AML-193 (cell line): ENCODE measurements at places on chromosomes 5 and 9.

- no peak for DNase-seq
These were observed 20.6 kb upstream of the CMBL start for GRCh38 chr5:10328323-10328722.

DNA sequence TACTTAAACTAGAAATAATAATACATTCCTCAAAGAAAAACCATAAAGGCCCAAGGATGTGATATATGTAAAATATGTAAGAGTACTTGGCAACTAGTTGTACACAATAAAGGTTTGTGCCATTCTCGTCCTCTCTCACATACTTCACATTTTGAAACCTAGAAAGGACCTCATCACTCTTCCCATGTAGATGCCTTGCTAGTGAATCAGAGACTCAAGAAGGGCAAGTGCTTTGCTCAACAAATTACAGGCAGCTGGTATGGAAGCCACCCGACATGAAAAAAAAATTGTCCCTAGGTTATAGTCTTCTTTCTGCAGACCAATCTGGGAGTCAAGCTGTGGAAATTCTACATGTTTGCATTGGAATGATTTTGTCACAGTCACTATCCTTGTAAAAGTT lies 31.7 kb downstream of the ADRB2 start:
- DNase-seq, result no peak

GRCh38 chr9:73845954-73846690 lies 651.0 kb upstream of the RORB start:
- no peak for DNase-seq

DNA sequence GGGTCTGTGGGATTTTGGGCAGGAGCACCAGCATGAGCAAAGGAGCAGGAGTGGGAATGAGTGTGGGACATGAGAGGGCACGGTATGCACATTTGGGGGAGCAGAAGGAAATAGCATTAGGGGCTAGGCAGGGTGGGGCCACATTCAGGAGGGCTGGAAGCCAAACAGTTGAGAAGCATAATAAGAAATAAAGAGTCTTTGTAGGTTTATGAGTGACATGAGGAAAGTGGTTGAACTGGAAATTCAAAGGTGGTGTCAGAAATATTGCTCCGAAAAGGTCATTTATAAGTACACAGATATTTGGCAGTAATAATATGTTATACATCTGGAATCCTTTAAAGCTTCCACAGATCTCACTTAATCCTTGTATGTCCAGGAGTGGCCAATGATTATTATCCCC lies 26.4 kb downstream of the ARHGEF28 start:
- DNase-seq, result no peak

GRCh38 chr5:116827078-116827477 lies 252.5 kb upstream of the SEMA6A start:
- DNase-seq, result no peak

GRCh38 chr5:41747708-41748107 lies 122.5 kb downstream of the OXCT1 start:
- no peak for DNase-seq

GRCh38 chr5:72649449-72649848 lies 142.2 kb upstream of the ZNF366 start:
- DNase-seq, result no peak

DNA sequence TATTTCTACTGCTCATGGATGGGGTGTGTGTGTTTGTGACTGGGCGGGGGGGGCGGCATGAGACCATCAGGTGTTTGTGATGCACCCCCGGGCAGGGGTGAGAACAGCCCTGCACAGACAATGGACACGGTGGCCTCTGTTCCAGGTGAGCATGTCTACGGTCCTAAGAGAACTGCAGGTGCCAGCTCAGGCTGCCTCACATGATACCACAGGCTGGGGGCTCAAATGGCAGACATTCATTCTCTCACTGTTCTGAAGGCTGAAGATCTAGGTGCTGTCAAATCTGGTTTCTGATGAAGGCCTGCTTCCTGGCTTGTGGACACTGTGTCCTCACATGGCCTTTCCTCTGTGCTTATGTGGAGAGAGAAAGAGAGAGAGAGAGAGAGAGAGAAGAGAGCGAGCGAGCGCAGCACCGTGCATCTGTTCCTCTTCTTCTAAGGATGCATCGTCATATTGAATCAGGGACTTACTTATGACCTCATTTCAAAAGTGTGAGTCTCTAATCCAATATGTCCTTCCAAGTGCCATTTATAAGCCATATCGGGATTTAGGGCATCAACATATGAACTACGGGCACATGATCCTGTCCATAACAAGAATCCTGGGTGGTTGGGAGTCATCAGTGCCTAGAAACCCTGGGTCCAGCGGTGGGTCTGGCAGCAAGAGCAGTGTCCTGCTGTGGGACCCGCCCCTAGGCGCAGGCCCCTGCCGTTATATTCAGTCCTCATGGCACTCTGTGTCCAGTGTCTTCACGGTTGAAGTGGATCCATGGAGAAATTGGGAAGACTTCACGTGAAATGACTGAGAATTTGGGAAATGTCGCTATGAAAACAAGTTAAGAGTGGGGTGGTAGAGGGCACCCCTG lies 42.5 kb downstream of the NXNL2 start:
- no peak for DNase-seq

GRCh38 chr5:136330353-136331038 lies 34.8 kb downstream of the TRPC7 start:
- DNase-seq, result no peak

DNA sequence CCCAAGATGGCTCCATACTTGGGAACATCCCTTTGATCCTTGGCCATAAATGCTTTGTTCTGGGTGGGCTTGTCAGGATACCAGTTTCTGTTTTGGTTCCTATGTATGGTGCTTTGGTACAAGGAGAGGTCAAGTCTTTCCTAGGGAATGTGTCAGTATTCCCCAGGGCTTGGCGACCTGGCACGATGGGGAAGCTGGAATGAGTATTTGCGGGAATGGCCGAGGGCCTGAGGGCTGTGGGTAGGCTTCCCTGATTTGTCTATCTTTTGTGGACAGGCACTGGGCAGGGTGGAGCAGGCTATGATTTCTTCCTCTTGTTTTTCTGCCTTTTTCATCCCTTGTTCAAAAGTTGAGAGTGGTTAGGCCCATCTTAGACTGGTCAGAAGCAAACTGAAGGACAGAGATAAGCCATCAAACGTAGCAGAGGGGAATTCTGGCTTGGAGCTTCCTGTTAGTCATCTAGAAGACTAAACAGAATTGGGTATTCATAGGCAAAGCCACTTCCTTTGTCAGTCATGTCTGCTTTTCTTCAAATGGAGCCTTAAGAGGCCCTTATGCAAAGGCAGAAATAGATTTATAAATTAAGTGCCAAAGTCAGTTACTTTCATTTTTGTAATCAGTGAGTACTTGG lies 13.7 kb downstream of the DOCK2 start:
- no peak for DNase-seq

GRCh38 chr5:43208658-43209057 lies 16.6 kb downstream of the NIM1K start:
- no peak for DNase-seq

DNA sequence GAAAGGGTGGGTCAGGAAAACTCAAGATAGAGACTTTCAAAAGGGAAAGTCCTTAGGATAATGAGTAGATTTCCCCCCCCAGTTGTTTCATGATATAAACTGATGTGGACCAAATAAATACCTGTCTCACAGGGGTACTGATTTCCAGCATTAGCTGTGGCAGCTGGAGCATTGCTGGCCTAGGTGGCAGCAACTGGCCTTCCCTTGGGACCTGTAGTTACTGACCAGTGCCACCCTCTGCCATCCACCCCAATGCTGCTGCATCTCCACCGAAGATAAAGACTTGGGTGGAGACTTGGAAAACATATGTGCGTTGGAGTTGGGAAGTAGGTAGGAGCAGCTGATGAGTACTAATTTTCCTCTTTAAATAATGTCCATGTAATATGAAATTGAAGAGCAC lies 71.8 kb downstream of the SYK start:
- DNase-seq, result no peak

GRCh38 chr9:14935106-14935751 lies 25.0 kb upstream of the FREM1 start:
- no peak for DNase-seq

DNA sequence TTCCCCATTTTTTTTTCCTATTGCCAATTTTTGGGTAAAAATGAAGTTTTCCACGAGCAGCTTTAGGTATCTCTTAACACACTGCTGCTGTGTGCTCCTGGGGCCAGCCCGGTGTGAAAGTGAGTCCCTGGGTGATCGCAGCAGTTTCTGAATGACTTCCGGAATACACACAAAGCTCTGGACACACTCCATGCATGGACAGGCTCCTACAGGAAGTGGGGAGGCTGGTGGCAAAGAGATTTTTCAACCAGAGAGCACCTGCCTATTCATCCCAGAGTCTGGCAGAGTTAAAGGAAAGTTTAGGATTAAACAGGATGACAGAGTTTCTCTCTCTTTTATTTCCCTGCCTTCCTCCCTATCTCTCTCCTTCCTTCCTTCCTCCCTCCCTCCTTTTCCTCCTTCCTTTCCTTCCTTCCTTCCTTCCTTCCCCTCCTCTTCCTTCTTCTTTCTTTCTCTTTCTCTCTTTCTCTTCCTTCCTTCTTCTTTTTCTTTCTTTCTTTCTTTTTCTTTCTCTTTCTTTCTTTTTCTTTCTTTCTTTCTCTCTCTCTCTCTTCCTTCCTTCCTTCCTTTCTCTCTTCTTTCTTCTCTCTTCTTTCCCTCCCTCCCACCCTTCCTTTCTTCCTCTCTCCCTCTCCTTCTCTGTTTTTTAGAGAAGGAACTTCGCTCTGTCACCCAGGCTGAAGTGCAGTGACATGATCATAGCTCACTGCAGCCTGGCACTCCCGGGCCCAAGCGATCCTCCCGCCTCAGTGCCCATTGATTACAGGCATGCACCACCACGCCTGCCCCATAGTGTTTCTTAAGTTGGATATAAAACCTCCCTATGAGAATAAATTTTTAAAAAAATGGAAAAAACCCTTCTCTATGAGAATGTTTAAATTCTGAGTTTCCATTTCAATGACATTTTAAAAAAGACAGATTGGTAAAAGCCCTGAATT lies 38.7 kb upstream of the UBTD2 start:
- no peak for DNase-seq

DNA sequence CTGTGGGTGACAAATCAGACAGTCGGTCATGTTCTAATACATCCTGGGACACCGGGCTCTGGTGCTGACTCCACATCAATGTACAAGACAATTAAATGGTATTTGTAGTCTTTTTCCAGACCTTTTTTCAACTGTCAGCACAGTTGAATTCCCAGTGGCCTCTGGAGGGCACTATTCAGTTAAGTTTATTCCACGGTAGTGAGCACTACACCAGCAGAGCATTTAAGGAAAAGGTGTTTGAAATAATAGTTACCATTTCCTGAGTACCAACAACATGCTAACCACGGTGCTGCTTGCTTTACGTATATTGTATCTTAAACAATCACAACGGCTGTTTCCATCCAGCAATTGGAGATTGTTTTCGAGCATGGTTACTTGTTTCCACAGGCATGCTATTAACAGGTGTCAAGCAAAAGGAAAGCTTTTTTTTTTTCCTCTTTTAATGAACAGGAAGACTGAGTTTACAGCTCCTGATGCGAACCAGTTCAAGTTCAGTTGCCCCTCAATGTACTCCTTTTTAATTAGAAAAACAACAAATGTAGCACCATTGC lies 186.7 kb downstream of the PDZD2 start:
- peak; percentile 39 for DNase-seq

DNA sequence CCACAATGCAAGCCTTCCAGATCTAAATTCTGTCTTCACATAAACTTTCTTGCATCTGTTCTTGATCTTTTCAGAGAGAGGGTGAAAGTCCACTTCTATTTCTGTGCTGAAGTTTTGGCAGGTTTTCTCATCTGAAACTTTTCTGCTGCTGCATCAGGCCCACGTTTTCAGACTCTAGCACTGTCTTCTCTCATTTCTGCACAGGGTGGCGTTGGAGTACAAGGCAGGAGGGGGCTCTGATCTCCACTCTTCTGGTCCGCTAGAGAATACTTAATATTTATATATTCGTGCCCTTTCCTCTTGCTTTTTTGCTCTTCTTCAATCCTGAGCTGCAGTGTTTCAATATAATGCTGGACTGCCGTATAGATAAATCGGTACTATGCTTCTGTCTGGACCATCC lies 204.0 kb upstream of the PRDM9 start:
- no peak for DNase-seq

DNA sequence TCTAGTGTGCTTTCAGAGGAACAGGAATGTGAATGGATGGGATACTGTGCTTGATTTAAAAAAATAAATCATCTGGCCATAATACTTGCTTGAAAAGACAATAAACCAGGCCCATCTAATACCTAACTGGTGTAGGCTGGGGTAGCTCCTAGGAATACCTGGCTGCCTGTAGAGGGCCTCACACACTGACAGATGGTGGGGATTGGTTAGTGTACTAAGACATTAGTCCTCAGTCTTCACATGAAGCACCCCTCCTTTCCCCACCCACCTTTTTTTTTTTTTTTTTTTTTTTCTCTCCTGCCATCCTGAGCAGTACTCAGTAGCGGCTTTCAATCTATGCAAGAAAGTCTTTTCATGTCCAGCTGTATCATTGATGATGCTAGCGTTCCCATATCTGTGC lies 130.5 kb downstream of the ADGRV1 start:
- no peak for DNase-seq

DNA sequence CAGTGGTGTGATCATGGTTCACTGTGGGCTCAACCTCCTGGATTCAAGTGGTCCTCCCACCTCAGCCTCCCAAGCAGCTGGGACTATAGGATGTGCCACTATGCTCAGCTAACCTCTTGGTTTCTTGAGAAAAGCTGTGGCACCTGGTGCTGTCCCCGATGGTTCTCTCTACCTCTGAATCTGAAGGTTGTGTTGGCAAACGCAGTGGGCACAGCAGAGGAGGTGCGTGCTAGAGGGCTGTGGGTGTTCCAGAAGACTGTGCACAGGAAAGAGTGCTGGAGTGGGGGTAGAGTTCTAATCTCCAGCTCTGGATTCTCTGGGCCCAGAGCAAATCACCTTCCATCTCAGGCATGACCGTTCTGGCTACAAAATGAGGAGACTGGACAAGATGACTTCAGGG lies 12.5 kb downstream of the RGS3 start:
- DNase-seq, result no peak

DNA sequence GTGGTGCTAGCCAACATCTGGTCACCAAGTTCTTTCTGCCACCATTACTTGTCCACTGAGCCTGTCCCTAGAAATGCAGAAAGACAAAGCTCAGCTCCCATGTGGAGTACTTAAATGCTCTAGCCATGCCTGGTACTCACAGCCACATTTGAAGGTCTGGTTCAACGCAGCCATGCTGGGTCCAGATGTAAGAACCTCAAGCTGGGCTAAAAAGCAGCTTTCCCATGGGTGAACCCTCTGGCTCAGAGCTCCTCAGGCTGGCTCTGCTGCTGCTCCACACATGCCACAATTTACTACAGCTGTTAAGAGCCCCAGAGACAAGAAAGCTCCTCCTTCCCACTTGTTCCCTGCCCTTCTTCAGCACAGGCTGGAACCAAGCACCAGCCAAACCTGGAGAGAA lies 97.1 kb upstream of the LRRTM2 start:
- DNase-seq, result no peak

DNA sequence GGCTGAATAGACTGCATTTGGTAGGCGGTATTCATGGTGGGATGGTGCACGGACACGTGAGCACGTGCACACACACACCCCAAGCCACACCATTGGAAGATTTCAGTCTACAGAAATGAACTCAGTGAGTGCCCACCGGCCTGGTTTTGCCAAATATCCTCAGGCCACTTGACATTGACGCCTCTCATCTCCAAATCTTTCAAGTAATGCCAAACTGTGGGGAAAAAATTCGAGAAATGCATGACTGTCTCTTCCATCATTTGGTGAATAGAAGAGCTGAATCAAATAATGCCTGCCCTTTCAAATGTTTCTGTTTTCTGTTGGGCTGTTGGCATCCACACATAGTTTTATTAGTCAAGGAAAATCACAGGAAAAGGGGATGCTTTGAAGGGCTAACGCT lies 182.3 kb upstream of the EFNA5 start:
- DNase-seq, result no peak

GRCh38 chr9:126501383-126502331 lies 112.1 kb upstream of the LMX1B start:
- no peak for DNase-seq
